ENCODE measurements at places on chromosomes 2 and 18.

- DNase-seq = no peak
These were observed 177.7 kb downstream of the SRBD1 start for GRCh38 chr2:45433363-45433762.

GRCh38 chr18:45370255-45371010 lies 244.8 kb upstream of the SLC14A2 start:
- no peak for DNase-seq

- no peak for DNase-seq
These were observed 1572.1 kb upstream of the LRRTM1 start for GRCh38 chr2:81876624-81877023.

- no peak for DNase-seq
These were observed at the start of gene TRABD2A for GRCh38 chr2:84880645-84881521. TRABD2A (minus strand) TSS chr2:84881084; CDS start chr2:84881039, 45 bp downstream.

GRCh38 chr18:46814399-46814798 lies 57.5 kb upstream of the ST8SIA5 start:
- DNase-seq = no peak
